Right renal cortex interstitium (tissue), 3 donors: ENCODE measurements at places on chromosomes 5 and 9. TPM values are rescaled to one million over a fixed set of nuclear protein-coding genes. Genes with fewer than 3 reads are reported as not detected.

The TNFAIP8 gene
- 28.3 TPM for polyA plus RNA-seq

The PCDHB10 gene
- 7.9 TPM for polyA plus RNA-seq

The GRXCR2 gene
- polyA plus RNA-seq, result not detected

DNA sequence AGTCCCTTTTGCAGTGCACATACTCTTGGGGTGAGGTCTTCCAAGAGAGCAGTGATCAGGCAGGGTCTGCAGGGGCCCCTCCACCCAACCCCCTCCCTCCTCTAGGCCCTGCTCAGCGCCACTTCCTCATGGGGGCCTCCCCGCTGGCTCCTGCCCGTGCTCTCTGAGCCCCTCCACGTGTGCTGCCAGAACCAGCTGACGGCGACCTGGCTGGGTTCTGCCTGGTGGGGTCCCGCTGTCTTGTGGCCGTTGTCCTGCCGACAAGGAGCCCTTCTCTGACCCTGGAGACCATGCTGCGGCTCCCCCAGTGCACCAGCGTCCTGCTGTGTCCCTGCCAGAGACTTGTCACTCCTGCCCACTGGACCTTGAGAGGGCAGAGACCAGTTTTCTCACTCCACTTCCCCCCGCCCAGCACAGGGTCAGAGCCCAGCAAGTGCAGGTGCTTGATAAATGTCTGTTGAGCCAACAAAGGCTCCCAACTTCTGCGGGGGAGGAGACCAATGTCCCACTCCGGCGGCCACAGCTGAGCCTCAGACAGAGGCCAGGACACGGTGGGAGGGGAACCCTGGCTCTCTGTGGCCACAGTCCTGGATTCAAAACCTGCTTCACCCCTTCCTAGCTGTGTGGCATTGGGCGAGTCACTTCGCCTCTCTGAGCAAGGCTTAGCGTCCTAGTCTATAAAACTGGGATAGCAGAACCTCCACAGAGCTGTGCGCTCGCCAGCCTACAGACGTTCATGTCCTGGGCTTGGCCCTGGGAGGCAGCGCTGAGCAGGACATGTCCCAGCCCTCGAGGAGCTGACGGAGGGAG lies 24.8 kb downstream of the SARDH start:
- DNase-seq, result no peak

DNA sequence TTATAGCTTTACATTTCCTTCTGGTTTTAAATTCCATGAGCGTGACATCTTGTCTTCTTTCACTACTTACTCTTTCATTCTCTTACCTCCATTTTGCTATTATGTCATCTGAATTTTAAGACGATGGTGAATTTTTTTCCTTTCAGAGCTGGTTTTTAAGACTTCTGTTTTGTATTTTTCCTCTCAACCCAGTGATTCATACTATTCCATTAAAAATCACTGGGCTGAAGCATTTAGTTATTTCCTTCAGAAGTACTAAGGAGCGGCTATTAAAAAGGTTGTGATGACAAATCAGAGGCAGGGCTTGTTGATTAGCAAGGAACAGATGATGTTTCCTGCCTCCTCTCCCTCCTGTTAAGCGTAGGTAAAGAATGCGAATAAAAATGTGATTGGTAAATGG lies 16.5 kb downstream of the AGXT2 start:
- DNase-seq, result no peak

The SNX18 gene
- polyA plus RNA-seq, result 33.0 TPM
